Cerebellar nuclear complex (tissue), 1 donor: ENCODE measurements at places on chromosomes 11 and 22.

DNA sequence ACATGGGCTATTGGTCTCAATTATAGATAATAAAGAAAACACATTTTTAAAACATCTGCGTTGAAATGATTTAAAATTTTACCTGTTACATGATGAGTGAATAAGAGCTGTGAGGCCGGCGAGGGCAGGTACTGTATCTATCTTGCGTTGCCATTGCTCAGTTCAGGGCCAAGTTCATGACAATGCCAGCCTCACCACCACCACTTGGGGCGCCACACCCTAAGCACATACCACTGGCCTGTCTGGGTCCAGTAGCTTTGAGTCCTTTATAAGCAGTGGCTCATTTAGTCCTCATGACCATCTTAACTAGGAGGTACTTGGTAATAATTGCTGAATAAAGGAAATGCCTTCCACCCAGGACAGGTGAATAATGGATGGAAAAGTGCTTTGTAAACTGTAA is 14.5 kb upstream of the MB start:
- no peak for DNase-seq

DNA sequence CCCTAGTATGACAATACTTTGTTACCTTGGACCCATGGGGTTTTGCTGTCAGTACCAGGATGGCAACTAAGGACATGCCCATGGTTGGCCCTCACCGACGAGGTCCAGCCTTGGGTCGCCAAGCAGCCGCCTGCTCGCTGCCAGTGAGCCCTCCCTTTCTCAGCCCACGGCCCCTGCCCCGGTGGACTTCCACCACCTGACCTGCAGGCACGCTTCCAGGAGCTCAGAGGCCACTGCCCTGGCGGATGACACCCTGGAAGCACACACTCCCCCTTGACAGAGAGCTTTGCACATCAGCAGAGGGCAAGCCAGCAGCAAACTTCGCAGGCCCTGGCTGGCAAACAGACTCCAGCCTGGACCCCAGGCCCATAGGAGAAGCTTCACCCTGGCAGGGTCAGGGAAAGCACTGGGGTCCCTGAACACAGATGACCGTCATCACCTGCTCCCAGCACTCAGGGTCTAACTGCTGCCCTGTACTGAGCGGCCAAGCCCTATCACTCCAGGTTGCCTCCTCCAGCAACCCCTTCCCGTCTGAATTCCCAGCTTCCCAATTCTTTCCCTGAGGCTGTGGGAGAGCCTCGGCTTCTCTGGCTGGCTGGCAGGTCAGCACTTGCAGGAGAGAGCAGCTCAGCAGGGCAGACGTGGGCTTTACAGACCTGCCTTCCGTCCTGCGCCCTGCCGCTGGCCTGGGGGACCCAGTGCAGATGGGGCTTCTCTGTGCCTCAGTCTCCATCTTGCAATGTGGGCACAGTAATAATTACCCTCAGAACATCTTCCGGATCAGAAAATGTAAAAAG is 2.7 kb upstream of the PPARA start:
- no peak for DNase-seq

- DNase-seq, result no peak
Measured at GRCh38 chr22:46770726-46771125, 8.3 kb downstream of the TBC1D22A start.

DNA sequence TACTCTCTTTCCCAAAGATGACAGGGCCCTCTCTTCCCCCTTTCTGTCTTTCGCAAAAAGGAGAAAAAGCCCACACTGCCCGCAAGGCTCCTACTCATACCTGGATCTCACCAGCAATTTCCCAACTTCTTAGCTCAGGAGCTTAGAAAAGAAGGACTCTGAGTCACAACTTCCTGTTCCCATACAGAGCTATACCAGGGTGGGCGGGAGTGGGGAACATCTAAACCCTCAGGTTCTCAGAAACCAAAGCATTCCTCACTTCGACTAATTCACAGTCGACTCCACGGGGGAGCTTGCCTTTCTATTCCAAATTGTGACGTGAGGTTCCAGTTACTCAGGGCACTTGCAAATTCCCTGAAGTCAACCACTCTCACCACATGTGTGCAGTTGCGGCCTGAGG is 61.9 kb downstream of the MTNR1B start:
- no peak for DNase-seq

GRCh38 chr22:39421691-39422090 is 22.1 kb downstream of the TAB1 start:
- no peak for DNase-seq

GRCh38 chr11:118935376-118935775 is 9.7 kb upstream of the BCL9L start:
- DNase-seq, result no peak

DNA sequence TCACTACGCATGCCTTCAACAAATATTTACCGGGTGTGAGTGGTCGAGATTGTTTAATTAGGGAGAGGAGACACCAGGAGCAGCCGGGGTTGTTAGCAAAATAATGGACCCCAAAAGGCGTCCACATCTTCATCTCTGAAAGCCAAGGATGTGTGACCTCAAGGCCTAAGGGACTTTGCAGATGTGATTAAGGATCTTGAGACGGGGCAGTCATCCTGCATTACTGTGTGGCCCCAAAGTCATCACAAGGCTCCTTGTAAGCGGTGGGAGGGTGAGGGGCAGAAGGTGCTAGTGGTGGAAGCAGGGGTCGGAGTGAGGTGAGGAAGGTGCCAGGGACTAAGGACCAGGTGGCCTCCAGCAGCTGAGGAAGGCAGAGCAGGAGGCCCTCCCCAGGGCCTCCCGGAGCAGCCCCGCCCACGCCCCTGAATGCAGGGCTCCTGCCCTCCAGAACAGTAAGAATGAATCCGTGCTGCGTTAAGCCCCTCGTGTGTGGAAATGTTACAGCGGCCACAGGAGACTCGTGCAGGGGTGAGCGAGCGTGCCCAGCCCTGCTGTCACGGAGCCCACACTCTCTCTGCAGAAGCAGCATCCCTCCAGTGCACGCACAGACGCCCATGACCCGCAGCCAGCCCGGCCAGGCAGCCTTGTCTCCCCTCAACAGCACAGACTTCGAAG is 83.5 kb downstream of the CELSR1 start:
- DNase-seq, result no peak

DNA sequence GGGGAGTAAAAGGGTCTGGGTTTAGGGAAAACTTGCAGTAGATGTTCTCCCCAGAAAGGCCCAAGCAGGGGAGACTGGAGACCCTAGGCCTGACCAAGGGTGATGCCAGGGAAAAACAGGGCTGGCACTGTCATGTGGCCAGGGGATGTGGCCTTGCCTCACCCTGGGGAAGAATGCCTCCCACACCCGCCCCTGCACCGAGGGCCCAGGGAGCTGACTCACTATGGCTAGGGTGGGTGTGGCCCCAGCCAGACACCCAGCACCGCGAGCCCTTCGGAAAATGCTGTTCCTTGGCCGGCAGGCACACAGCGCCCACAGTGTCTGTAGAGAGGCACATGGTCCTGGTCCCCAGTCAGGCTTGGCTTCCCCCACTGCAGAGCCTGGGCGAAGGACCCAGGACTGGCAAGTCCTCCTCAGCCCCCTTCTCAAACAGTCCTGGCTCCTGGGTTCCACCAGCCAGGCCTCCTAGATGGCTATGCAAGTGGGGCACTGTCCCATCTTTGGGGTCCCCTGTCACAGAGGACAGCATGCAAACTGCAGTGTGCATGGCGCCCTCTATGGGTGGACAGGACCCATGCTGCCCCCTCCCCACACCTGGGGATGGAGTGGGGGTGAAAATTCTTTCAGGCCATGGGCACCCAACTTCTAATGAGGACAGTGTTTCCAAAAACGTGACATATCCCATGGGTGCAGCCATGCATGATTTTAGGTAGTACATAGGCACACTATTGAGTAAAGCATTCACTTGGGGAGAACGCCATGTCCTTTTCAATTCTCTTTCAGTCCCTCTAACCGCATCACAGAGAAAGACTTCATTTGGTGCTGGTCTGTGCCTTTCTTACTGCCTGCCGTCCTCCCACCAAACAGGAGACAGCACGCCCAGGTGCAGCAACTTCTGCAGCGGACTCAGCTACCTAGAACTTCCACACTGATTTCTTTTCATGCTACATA is 15.2 kb downstream of the TMPRSS5 start:
- DNase-seq, result no peak

- no peak for DNase-seq
Measured at GRCh38 chr22:19884161-19884953, 29.7 kb upstream of the GNB1L start.

DNA sequence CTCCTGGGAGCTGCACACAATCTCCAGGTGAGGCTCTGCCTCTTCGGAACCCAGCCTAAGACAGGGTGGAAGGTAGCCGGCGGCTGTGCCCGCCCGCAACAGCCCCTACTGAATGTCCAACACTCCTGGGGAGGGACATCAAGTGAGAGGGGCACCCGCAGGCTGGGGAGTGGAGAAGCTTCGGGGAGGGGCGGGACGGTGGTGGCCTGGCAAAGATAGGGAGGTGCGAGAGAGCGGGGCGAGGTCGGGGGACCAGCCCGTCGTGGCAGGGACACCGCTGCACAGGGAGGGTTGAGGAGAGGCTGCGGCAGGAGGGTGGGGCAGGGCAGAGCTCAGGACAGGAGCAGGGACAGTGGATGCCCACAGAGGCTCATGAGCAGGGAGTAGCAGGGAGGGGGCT is 8.9 kb upstream of the FADS3 start:
- DNase-seq, result no peak

DNA sequence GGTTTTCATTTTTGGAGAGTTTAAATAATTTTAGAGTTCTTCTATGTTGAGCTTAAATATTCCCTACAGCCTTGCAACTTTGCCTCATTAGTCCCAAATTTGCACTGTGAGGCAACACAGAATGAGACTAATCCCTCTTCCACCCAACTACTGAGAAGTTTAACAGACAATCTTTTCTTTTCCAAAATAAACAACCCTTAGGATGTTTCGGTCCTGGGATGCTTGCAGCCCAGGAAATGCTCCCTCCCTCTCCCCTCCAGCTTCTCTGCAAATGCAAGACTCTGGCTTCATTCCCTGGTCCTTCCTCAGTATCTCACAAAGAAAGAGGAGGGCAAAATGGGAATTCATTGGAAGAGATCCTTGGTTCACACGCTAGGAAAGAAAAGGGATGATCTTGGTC is 222.5 kb downstream of the ST3GAL4 start:
- no peak for DNase-seq

GRCh38 chr22:17931400-17931825 is 92.9 kb downstream of the MICAL3 start:
- DNase-seq, result peak; percentile 82

GRCh38 chr11:12691473-12691872 is 17.3 kb downstream of the TEAD1 start:
- no peak for DNase-seq

DNA sequence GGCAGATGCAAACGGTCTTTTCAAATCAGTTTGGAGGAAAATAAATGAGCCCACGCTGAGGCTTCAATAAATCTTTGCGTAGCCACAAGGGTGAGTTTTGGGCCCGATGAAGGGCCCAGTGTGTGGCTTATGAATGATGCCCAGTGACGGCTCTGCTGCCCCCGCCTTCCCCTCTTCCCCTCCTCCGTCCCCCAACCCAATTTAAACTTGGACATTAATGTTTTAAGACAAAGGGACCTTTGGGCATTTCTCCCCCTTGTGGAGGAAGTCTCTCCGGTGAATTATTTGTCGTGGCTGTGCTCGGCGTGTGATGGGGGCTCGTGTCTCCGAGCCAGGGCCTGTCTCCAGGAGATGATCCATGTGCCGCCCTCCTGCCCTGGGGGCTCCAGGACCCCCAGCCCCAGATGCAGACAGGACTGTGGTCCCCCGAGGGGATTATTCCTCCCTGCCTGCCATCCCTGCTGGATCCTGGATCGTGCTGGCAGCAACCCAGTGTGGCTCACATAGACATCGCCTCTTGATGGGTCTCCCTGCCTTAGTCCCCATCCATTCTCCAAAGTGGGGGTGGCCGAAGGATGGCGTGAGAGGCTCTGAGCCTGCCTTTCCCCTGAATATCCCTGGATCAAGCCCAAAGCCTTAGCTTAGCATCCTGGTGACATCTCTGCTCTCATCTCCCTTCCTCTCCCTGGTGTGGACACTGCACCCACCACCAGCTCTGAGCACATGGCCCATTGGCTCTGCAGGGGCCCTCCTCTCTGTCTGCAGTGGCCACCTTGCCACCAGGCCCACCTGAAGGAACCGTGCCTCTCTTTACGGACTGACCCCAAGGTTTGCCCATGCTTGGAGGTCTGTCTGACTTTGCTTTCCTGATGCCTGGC is 56.4 kb downstream of the SMIM38 start:
- DNase-seq, result no peak

DNA sequence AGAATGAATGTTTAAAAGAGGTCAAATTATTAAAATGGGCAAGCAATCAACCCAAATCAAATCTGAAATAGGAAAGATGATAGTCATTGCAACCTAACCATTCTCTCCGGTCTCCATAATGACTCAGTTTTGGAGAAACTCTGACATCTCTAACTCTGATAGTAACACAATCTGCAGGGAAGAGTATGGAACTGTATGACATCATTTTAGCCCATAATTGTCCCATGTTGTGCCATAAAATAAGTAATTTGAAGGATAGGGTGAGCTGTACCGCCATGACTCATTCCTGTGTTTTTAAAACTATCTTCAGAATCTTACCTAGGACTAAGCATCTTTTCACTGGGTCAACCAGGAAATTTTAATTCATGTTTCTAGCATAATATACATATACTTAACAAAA is 350.8 kb downstream of the DLG2 start:
- no peak for DNase-seq

- DNase-seq, result no peak
Measured at GRCh38 chr11:74444173-74444826, 23.0 kb downstream of the KCNE3 start.

DNA sequence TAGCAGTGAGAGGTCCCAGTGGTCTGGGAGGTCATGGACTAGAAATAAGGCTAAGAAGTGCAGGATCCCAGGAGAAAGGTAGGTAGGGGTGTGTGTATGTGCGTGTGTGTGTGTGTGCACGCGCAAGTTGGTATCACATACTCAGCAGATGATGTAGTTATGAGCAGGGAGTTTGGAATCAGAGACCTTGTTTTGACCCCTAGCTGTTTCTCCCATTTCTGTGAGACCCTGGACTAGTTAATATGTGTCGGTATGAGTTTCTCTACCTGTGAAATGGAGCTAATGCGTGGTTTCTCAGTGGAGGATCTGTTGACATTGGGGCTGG is 1.3 kb downstream of the SERPING1 start:
- DNase-seq, result no peak

- DNase-seq, result no peak
Measured at GRCh38 chr22:44363013-44363979, 50.5 kb upstream of the SHISAL1 start.

GRCh38 chr11:61172888-61173287 is 11.7 kb upstream of the VPS37C start:
- DNase-seq, result no peak
